NCI-H460 (cell line): ENCODE measurements at places on chromosomes 13 and 19. TPM values are rescaled to one million over a fixed set of nuclear protein-coding genes. Genes with fewer than 3 reads are reported as not detected.

The ZNF221 gene
- total RNA-seq = 2.0 and 2.8 TPM in 2 replicates

The LAIR1 gene
- not detected in 2 replicates for total RNA-seq

The SMIM44 gene
- not detected in 2 replicates for total RNA-seq

The ABCA7 gene
- 14.0 and 20.0 TPM in 2 replicates for total RNA-seq

The PPP1R13L gene
- total RNA-seq = 2.9 and 5.2 TPM in 2 replicates

The FLT3LG gene
- total RNA-seq = 0.12 and 0.35 TPM in 2 replicates

The CABP5 gene
- total RNA-seq = not detected in 2 replicates

The ZGLP1 gene
- total RNA-seq = 1.2 and 2.8 TPM in 2 replicates

The LYPD3 gene
- 0.05 and 0.29 TPM in 2 replicates for total RNA-seq

The OR7C1 gene
- total RNA-seq = not detected in 2 replicates

The DNAAF3 gene
- total RNA-seq = 7.8 and 8.9 TPM in 2 replicates

The ZNF224 gene
- 13.4 and 16.2 TPM in 2 replicates for total RNA-seq

The LACC1 gene
- 3.9 and 5.5 TPM in 2 replicates for total RNA-seq

The MBD3L5 gene
- not detected in 2 replicates for total RNA-seq

The MCEMP1 gene
- total RNA-seq = not detected in 2 replicates

The PPM1N gene
- total RNA-seq = 1.6 and 2.0 TPM in 2 replicates

The PABPC3 gene
- total RNA-seq = 0.02 TPM in 1 of 2 replicates, not detected in the other

The ONECUT3 gene
- total RNA-seq = not detected in 2 replicates

The IGFL2 gene
- not detected in 2 replicates for total RNA-seq

The ANKLE1 gene
- total RNA-seq = 1.2 and 1.5 TPM in 2 replicates

The PRR20D gene
- not detected in 2 replicates for total RNA-seq

The KLK3 gene
- not detected in 2 replicates for total RNA-seq

The ZNF611 gene
- total RNA-seq = 8.2 and 10.5 TPM in 2 replicates

The ZNF541 gene
- not detected in 2 replicates for total RNA-seq

The KIR2DL4 gene
- not detected in 2 replicates for total RNA-seq

The ACP7 gene
- 0.12 and 0.32 TPM in 2 replicates for total RNA-seq

The WDR88 gene
- 0.20 TPM in 1 of 2 replicates, not detected in the other for total RNA-seq

The FCGBP gene
- total RNA-seq = 0.02 and 0.06 TPM in 2 replicates
